GM13977 (cell line): ENCODE measurements at places on chromosomes 6 and 20.

DNA sequence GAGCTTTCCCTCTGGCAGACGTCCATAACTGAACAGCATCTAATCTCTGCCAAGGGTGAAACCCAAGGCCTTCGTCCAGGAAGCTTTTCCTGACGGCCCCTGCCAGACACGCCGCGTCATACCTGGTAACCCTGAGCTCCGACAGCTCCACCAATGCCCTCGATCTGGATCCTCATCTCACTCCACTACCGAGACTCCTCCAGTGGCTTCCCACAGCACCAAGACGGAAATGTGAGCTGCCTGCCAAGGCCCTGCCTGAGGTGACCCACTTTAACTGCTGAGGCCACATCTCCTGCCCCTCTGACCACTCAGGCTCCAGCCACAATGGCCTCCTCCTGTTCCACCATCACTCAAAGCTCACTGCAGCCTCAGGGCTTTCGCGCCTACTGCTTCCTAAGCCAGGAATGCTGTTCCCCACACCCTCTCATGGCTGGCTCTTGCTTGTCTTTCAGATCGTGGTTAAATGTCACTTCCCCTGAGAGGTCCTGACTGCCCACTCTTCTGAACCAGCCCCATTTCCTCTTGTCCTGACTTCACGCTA is 143.2 kb downstream of the PREX1 start:
- no peak for DNase-seq

GRCh38 chr20:53943522-53944291 is 126.7 kb downstream of the BCAS1 start:
- DNase-seq = no peak

DNA sequence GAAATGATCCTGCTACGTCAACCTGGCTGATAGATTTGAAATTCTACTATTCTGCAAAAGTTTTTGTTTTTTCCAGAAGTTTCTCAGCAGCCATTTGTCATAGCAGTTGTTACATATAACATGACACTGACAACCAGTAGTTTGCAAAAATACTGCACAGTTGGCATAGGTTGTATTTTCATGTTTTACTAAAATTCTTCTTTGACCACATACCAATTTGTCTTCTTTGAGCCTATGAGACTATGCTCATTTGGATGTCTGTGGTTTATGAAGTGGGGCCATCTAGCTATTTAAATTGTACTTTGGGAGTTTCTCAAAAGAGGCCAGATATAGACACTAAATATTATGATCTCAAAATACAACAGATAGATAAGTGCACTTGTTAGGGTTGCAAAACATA is 104.9 kb upstream of the PREP start:
- no peak for DNase-seq

- DNase-seq = no peak
Observed at GRCh38 chr6:135481783-135482369, 15.7 kb downstream of the AHI1 start.

GRCh38 chr20:13791540-13792459 is 7.0 kb downstream of the NDUFAF5 start:
- DNase-seq = no peak

DNA sequence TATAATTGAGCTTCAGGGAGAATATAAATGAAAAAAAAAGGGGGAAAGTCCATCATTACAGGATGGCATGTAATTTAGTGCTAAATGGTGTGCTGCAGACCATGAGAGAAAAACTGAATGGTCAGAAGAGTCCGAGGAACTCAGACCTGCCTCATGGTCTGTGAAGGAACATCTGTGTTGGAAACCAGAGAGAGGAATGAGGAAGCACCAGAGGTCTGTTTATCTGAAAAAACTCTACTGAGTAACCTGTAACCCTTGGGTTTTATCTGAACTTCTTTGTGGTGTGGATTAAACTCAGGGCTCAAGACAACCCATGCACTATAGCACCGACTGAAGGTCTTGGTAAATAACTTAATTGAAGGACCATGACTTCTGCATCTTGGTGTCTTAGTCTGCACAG is 108.1 kb downstream of the RNF144B start:
- no peak for DNase-seq
